ENCODE measurements at places on chromosomes 2 and 18.

DNA sequence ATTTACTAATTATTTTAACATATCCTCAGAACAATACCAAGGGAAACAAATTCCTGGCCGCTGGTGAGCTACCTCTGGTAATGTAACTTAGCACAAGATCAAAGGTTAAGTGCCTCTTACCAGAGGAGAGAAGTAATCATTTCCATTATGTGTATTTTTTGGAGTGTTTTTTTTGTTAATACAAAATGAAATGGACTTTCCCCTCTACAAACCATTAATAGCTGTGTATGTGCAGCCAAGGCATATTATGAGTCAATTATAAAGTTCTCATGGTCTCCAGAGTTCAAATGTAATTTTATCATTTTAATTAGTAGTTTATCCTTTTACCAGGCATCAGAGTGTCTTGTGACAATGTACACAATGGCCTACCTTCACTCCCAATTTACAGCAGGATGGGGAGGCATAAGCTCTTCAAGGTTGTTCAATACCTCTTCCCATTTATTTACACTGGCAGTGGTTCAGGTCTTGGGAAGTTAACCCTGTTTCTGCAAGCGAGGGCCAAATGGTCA, 242.2 kb downstream of the TGIF1 start:
- no peak for DNase-seq

- DNase-seq = no peak
These were observed 162.2 kb downstream of the PXDN start for GRCh38 chr2:1581965-1582625.

DNA sequence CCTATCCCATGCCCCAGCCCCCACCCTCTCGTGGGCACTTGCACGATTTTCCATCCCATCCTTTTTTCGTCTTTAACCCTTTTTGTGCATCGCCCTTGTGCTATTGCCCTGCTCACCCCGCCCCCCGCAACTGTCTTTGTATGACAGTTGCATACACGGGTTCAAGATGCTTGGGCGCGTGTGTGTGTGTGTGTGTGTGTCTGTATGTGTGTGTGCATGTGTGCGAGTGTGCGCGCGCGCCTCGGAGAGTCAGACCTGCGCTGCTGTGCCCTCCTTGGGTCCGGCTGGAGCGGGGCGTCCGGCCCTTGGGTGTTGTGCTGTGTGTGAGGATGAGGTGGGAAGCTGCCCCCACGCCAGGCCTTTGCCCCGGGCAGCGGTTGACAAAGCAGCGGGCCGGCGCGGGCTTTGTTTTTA, 230.7 kb downstream of the HAUS1 start:
- no peak for DNase-seq

DNA sequence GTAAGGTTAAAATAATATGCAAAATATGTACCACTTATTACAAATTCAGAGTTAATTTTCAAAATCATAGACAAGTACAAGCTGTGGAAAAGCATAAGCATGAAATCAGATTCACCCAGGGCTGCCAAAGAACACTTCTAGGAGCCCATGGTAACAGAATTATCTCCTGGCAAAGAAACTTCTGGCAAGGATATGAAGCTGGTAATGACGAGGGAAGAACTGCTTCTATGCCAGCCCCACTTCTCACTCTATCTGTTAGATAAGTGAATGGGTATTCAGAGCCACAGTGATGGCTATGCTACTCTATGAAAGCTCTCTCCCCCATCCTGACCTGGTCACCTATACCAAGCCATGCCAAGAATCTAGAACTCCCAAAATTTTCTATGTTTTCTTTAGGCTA, 36.9 kb upstream of the PDE1A start:
- DNase-seq = no peak

- DNase-seq = no peak
These were observed 21.9 kb downstream of the PPP3R1 start for GRCh38 chr2:68230241-68231060.

- DNase-seq = no peak
These were observed 8.2 kb downstream of the SLC35F6 start for GRCh38 chr2:26772064-26773001.

DNA sequence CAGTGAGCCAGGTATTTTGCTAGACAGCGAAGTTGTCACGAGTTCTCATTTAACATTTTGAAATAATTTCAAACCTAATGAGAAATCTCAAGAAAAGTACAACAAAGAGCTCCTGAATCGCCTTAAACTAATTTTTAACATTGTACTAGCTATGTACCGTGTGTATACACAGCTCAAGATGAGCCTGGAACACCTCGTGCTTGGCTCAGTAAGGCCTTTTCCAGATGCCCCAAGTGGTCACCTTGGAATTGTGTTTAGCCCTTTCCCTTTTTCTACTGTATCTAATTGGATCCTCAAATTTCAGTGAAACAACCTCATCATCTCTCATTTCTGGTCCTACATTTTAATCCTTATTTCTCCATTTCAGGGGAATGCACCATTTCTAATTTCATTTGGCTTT, 7.2 kb downstream of the PTPN4 start:
- no peak for DNase-seq

DNA sequence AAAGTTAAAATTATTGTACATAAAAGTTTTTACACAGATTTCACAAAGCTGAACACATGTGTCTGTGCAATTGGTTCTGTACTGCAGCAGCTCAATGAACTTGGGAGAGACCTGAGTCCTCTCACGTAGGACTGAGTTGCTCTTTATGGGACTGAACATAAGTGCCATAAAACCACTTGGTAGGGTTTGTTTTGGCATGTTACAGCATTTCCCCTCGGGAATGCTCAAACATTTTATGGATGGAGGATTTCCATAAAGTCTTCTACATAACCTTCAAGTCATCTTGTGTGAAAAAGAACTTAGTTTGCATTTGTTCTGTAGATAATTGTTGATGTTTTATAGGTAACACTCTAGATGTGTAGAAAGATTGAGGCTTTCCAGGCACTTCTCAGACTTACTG, 15.9 kb downstream of the LYPD6 start:
- DNase-seq = no peak

All from activated CD8-positive, alpha-beta memory T cell treated with anti-CD3 and anti-CD28 coated beads for 1 hour (primary cell).